Heart left ventricle (tissue), 16 donors: ENCODE measurements at places on chromosomes 1 and 21.

DNA sequence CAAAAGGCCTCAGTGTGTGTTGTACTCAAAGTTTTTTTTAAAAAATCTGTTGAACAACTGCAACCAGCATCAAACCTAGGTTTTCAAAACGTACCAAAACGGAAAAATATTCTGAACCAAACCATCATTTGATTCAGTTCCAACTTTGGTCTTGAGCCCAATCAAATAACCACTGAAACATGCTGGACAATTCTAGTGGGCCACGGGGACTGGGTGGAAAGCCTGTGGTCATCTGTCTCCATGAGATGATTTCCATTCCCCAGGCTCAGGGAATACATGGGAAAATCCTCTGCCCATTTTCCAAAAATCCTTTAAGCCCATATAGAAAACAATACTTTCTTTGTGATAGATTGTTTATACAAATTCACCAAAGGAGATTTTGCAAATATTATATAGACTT is 22.5 kb downstream of the ITPKB start:
- DNase-seq, result no peak

- DNase-seq, result no peak
These were observed 9.0 kb upstream of the RHBG start for GRCh38 chr1:156359973-156360372.

- no peak for DNase-seq
These were observed 311.9 kb upstream of the PLD5 start for GRCh38 chr1:242836423-242836822.

DNA sequence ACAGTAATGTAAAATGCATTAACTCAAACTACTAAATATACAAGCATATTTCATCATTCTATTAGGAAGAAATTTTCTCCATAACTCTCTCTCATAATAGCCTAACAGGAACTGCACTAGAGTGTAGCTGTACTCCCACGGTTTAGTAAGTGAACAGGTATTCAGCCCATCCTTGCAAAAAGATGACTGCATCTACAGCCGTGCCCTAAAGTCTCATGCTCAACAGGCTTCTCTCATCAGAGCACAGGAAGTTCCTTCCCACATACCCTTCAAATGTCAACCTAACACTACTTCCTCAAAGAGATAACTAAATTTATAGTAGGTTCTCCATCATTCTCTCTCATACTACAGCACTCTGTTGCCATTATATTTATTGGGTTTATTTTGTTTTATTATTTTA is 251.6 kb downstream of the AKT3 start:
- no peak for DNase-seq

DNA sequence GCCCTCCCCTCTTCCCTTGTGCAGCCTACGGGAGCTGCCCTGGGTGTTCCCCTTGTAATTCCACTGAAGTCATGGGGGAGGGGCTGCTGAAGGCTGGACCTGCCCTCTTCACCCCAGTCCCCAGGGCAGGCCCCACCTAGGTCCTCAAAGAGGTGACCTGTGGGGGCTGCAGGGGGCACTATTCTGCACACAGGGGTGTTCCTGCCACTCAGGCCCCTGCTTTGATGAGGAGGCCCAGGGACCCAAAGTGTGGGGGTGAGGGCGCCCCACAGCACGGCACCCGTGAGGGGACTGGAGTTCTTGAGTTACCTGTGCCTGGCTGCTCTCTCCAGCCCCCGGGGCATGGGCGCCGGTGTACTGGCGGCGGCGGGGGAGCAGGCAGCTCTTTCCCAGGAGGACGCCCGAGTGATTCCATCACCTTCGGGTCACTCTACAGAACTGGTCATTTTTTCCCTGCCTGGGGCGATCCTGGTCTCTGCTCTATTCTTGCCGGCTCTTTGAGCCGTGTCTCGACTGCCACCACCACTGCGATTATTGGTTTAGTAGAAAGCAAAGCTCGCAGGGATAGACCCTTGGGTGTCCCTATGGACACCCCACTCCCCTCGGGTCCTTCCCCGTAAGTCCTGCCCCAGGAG is 6.9 kb upstream of the PRDM16 start:
- no peak for DNase-seq

DNA sequence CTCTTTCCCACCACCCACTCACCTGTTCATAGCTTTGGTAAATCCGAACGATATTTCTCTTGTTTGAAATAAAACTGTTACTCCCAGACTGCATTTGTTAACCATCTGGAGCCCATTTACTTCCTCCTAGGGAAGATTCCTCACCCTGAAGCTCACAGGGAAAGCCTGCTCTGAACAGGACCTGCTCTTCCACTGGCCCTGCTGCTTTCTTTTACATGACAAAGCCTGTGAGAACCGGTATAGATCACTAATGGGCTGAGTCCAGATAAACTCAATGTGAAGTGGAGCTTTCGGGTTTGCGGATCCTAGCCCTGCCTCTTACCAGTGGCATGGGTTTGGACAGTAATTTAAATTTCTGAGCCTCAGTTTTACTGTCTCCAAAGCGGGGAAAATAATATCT is 45.2 kb downstream of the FAM163A start:
- no peak for DNase-seq

DNA sequence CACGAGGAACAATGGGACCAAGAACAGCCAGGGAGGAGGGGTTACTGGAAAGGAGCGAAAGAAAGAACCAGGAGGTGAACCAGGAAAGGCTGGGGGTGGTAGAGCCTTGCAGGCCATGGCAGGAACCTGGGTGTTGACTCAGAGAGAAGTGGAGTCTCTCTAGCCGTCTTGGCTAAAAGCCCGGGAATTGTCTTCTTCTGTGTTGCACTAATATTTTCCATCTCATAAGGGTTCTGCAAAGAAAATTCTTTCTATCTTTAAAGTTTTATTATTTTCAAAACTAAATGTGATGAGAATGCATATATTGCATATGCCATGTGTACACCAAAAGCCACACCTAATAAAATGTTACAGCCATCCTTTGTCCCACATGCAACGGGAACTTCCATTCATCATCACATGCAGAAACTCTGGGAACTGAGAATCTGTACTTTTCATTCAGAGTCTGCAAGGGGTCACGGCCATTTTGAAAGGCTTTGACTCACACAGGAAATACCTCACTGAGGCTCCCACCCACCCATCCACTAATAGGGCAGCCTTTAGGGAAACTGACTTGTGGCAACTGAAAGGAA is 38.0 kb downstream of the ERG start:
- peak; percentile 58 for DNase-seq
